Skin of body (tissue), 3 donors: ENCODE measurements at places on chromosomes 3 and 15.

DNA sequence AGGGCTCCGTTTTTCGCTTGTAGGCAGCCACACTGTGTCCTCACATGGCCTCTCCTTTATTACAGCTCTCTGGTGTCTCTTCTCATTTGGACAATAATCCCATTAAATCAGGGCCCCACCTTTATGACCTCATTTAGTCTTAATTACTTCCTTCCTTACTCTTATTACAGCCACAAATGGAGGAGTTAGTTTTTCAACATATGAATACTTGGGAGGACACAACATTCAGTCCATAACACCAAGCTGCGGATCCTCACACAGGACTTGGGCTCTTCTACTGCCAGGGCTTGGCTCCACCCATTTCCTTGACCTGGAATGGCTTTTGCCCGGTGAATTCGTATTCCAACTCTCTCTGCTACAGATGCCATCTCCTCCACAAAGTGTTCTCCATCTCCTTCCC lies 74.3 kb upstream of the SLC7A14 start:
- no peak for DNase-seq

GRCh38 chr15:82650046-82650670 lies 3.0 kb upstream of the CPEB1 start:
- DNase-seq: no peak

DNA sequence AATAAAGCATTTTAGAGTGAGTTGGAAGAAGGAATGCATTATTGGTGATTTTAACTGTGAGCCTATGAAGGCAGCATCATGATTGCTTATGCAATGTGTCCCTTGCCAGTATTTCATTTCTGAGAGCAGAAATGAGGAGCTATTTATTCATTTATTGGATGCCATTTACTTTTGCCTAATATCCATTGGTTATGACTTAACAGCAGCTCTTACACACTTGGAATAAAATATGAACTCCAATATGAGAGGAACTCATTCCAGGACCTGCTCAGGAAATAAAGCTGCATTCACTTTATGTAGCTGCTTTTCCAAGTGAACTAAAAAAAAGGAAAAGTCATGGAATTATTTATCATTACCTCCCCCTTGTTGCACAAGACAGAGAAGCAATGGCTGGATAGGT lies 280.1 kb downstream of the LRTM1 start:
- peak; percentile 36 for DNase-seq

- DNase-seq: no peak
Observed at GRCh38 chr15:90819850-90820249, 48.5 kb upstream of the FURIN start.

DNA sequence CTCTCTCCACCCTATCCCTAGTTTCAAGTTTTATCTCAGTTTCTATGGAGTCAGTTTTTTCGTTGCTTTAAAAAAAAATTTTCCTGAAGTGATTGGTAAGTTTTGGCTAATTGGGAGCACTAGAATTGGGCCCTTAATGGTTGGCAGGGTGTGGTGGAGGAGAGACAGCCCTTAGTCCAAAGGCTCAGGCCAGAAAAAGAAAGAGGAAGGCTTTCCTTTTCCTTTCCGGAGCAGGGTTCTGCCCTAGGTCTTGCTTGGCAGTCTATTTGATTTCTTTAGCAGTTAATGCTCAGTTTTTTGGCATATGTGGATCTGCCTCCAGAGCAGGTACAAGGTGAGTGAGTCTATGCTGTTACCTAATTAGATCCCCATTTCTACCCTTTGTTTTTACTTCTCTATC lies 22.7 kb downstream of the CTNNB1 start:
- DNase-seq: no peak

DNA sequence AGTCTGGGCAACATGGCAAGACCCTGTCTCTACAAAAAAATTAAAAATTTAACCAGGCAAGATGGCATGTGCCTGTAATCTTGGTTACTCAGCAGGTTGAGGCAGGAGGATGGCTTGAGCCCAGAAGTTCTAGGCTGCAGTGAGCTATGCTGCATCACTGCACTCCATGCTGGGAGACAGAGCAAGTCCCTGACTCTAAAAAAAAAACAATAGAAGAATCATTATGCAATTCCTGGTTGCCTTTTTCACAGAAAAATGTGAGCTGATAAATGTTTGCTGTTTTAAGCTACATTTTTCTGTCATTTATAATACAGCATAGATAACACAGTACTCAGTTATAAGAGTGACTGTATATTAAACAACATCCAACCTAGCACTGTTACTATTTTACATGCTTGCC lies 148.8 kb downstream of the SCAPER start:
- DNase-seq: no peak
